Lower lobe of right lung (tissue), 2 donors: ENCODE measurements at places on chromosomes 4 and X. TPM values are rescaled to one million over a fixed set of nuclear protein-coding genes. Genes with fewer than 3 reads are reported as not detected.

- DNase-seq: no peak
Observed at GRCh38 chr4:77538574-77539157, 67.0 kb upstream of the CXCL13 start.

DNA sequence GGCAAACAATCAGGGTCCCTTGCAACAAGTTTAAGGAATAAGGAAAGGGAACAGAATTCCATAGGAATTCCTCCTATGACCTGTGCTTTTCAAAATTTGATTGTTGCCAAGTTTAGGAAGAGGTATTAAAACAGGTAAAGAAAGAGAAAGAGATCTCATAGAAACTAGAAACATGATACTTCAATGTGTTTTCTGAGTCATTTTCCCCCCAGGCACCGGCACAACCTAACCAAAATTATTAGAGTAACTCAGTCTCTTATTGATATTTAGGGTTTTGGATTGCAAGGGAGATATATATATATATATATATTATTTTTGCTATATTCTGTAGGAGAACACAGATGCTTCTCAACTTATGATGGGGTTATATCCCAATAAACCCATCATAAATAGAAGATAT is 278.0 kb upstream of the DKK2 start:
- no peak for DNase-seq

- DNase-seq: no peak
Observed at GRCh38 chr4:111836601-111837000, 308.7 kb upstream of the FAM241A start.

DNA sequence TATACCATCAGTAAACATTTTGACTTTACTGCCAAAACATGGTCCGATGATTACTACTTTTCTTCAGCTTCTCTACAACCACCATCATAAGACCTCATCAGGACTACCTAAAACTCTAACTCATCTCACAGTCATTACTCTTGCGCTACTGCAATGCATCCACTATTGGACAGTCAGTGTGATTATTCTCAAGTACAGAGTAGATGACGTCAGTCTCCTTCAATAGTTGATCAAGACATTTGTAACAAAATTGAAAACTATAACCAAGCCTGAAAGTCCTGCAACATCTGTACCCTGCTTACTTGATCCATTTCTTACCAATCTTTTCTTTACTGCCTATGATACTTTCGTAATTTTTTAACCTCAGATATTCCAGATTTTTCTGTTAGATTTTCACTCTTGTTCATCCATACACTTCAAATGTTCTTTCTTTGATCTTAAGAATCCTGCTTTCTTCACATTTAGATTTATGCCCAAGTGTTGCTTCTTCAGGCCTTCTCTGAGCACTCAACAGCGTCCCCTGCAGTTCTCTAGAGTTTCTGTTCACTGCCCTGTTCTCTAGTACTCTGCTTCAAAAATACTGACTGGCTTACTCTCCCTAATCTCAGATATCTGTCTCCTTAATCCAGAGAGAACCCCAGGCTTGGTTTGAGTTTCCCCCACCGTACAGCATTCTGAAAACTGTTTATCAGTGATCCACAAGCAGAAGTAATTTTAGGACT is 1517.6 kb downstream of the STIM2 start:
- DNase-seq: no peak

DNA sequence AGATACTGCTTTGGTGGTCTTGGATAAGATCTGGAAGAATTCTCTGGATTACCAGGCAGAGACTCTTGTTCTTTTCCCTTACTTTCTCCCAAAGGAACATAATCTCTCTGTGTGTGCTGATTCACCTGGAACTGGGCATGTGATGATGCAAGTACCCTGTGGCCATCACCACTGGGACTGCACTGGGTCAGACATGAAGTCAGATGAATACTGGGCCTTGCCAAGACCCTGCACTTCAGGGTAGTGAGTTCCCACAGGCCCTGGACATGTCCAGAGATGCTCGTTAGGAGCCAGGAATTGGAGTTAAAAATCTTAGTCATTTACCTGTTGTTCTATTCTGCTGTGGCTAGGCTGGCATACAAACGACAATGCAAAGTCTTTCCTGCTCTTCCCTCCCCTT is 290.1 kb upstream of the BMP3 start:
- DNase-seq: no peak

GRCh38 chr4:85092536-85092935 is 126.0 kb upstream of the WDFY3 start:
- no peak for DNase-seq

DNA sequence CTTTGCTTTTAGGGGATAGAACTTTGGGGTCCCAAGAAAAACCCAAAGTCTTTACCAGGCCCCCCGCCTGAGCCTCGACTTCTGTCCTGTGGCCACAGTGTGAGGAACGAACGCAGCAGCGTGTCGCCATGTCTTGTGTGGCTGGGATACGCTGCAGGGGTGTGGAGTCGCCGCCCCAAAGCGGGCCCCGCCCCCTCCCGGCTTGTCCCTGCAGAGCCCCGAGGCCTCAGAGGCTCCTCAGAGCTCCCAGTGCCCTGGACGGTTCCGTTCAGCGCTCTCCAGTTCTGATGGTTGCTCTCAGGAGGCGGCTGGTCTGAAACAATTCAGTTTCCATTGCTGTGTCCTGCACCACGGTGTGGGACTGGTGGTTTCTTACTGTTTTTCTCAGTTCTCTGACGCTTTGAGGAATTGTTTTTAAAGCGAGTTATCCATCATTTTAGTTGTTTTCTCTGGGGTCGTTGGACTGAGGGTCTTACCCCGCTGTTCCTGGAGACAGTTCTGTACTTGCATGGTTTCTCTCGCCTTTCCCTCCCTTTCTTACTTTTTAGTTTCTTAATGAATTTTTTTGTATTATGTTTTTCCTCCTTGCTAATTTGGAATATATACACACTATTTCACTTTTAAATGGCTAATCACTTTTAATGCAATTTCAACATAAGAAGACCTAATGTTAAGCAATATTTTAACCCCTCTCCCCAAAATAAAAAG is 1.6 kb upstream of the IDUA start:
- DNase-seq: peak; percentile 90

Gene TRIM75
- total RNA-seq: not detected

GRCh38 chrX:15977644-15978043 is 123.0 kb upstream of the AP1S2 start:
- no peak for DNase-seq

GRCh38 chr4:149409555-149409962 is 406.1 kb downstream of the IQCM start:
- DNase-seq: no peak

Gene P2RY8
- 3.0 TPM for total RNA-seq

Gene NPY2R
- total RNA-seq: 0.27 TPM

GRCh38 chr4:167616476-167616875 is 382.2 kb upstream of the SPOCK3 start:
- DNase-seq: no peak

DNA sequence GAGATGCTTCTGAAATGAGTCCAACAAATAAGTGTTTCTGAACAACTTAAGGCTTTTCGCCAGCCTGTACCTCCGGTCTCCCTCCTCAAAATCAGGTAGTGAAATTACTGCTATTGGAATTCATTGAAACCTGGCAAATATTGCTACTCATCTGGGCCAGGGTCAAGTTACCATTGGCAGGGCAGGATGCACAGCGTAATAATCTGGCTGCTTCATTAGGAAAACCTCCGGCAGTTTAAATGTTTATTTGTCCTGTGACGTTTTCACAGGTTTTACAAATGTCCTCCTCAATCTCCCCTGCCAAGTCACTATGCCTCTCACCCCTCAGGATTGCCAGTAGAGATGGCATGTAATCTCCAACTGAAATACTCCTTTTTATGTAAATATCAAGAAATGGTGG is 92.6 kb upstream of the KDR start:
- DNase-seq: no peak

DNA sequence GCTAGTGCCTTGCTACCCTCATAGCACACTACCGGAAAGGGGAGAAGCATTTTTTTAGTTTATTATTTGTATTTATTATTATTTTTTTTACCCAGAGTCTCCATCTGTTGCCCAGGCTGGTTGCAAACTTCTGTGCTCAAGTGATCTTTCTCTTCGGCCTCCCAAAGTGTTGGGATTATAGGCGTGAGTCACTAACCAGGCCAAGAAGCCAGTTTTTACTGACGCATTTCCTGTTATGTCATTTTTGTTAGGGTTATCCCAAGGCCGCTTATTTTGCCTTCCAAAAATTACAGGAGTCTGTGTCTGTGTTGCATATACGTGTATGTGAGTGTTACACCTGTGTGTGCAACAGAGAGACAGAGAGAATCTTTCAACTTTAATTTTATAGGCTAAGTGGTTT is 404.5 kb downstream of the GBA3 start:
- no peak for DNase-seq

GRCh38 chrX:153953892-153954557 is 9.6 kb upstream of the RENBP start:
- DNase-seq: no peak

GRCh38 chr4:123421937-123422781 is 25.6 kb downstream of the SPRY1 start:
- no peak for DNase-seq

Gene POF1B
- 2.5 TPM for total RNA-seq

DNA sequence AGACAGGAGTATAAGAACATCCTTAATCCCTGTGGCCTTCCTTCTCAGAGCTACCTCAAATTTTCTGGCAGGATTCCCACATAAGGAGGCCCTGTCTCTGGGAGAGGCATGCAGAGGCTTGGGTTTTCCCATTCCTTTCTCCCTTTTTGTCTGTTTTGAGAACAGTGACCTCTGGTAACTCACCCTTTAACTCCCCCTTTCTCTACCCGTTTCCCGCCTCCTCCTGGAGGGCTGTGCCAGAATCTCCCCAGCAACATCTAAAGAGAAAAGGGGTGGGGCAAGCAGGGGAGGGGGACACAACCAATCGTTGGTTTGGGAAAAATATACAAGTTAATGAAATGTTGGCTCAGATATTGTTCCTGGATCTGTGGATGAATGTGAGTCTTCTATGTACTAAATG is 303.7 kb upstream of the IRS4 start:
- DNase-seq: no peak

- no peak for DNase-seq
Observed at GRCh38 chrX:3380603-3381002, 34.2 kb upstream of the MXRA5 start.

Gene SPRY1
- total RNA-seq: 86.6 TPM

DNA sequence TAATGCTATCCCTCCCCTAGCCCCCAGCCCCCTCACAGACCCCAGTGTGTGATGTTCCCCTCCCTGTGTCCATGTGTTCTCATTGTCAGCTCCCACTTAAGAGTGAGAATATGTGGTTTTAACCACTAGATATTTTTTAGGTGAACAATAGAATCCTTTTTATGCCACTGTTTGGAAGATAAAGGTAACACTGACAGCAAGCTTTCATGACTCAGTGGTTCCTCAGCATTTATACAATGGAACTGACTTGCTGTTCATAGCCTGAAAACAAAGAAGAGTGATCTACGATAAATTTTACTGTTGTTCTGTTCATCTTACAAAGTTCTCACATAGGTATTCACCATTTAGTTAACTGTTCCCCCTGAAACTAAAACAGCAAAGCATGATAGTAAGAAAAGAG is 147.8 kb downstream of the ARHGAP10 start:
- no peak for DNase-seq

Gene TMEM31
- total RNA-seq: not detected

- no peak for DNase-seq
Observed at GRCh38 chr4:170872794-170873193, 783.0 kb upstream of the AADAT start.

- DNase-seq: no peak
Observed at GRCh38 chrX:33447285-33447684, 235.9 kb upstream of the DMD start.

GRCh38 chr4:3475041-3475712 is 12.1 kb downstream of the DOK7 start:
- peak; percentile 42 for DNase-seq

DNA sequence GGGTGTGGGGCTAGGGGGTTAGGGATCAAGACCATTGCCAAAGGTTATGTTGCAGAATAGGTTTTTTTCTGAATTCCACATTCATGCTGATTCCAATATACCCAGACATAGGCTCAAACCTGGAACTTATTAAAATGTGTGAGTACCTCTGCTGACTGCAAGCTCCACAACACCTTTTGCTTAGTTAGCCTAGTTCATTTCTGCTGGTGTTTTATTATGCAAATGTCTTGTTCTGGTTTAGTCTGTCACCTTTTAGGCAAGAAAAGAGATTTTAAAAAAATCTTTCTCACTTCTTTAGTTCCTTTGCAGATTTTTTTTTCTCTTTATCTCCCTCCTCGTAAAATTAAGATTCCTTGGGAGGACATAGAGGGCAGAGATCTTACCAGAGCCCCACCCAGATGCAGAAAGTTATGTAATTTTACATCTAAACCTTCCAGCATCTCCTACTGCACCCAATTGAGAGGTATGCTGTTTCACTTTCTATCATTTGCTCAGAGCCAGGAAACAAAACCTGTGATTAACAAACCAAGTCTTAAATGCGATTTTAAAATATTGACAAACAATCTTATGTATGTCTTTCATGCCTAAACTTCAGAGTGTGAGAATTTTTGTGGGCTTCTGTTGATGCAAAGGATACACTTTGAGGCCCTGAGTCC is 190.7 kb upstream of the CLNK start:
- no peak for DNase-seq

DNA sequence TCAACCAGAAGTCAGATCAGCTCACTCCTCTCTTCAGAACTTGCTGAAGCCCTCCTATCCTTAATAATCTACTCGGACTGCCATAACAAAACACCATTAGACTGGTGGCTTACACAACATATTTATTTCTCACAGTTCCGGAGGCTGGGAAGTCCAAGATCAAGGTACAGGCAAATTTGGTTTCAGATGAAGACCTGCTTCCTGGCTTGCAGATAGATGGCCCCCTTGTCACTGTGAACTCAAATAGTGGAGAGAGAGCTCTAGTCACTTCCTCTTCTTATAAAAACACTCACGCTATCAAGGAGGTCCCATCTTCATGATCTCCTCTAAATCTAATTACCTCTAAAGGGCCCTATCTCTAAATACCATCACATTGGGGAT is 125.1 kb downstream of the CAMK2D start:
- DNase-seq: no peak

GRCh38 chr4:105510245-105510644 is 36.4 kb upstream of the PPA2 start:
- DNase-seq: no peak

Gene TCEAL2
- 1.9 TPM for total RNA-seq

Gene FAM9C
- total RNA-seq: not detected

GRCh38 chr4:142846108-142846728 is at the start of gene INPP4B:
INPP4B (minus strand) TSS chr4:142846301.
- peak; percentile 48 for DNase-seq

DNA sequence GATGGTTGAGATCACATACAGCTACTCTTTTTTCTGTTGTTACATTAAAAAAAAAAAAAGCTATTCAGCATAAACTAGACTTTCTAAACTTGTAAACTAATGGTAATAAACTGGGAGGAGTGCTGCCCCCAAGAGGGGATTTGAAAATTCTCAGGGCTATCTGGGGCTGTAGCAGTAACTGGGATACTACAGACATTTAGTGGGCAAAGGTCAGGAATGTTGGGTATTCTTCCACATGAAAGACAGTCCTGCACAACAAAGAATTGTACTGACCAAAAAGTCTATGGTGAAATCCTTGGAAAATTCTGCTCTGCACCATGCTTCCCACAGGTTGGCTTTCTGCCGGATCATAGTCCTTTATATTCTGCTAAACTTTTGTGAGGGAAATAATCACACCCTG is 232.6 kb upstream of the BOD1L1 start:
- no peak for DNase-seq

- no peak for DNase-seq
Observed at GRCh38 chrX:136147976-136148375, 643 bp downstream of the FHL1 start.

- no peak for DNase-seq
Observed at GRCh38 chr4:111400741-111401140, 744.5 kb upstream of the FAM241A start.

Gene LRP2BP
- 1.5 TPM for total RNA-seq
